ENCODE measurements at places on chromosomes 13 and 19.

- H3K27me3 ChIP-seq: no peaks in the 10 kb centered on the region
- no peaks in the 10 kb centered on the region for H3K4me1 ChIP-seq
- H3K4me3 ChIP-seq: no peak overlapping the region
- peaks cover 59% of the 10 kb centered on the region for H3K36me3 ChIP-seq
Observed at GRCh38 chr19:10809651-10810285, 26.2 kb downstream of the TMED1 start.

GRCh38 chr19:3162418-3163229, 15.9 kb upstream of the S1PR4 start:
- no peaks in the 10 kb centered on the region for H3K36me3 ChIP-seq
- no peak overlapping the region for H3K27ac ChIP-seq
- no peak overlapping the region for H3K4me3 ChIP-seq
- H3K27me3 ChIP-seq: no peaks in the 10 kb centered on the region

GRCh38 chr19:48020686-48021085, 23.2 kb downstream of the CABP5 start:
- H3K4me1 ChIP-seq: no peaks in the 10 kb centered on the region
- no peak for DNase-seq
- H3K36me3 ChIP-seq: no peaks in the 10 kb centered on the region

GRCh38 chr13:41713405-41713804, 247.5 kb downstream of the VWA8 start:
- no peak for DNase-seq
- H3K4me3 ChIP-seq: no peak overlapping the region
- H3K4me1 ChIP-seq: no peaks in the 10 kb centered on the region
- H3K27ac ChIP-seq: no peak overlapping the region
- H3K36me3 ChIP-seq: peaks cover 4% of the 10 kb centered on the region

DNA sequence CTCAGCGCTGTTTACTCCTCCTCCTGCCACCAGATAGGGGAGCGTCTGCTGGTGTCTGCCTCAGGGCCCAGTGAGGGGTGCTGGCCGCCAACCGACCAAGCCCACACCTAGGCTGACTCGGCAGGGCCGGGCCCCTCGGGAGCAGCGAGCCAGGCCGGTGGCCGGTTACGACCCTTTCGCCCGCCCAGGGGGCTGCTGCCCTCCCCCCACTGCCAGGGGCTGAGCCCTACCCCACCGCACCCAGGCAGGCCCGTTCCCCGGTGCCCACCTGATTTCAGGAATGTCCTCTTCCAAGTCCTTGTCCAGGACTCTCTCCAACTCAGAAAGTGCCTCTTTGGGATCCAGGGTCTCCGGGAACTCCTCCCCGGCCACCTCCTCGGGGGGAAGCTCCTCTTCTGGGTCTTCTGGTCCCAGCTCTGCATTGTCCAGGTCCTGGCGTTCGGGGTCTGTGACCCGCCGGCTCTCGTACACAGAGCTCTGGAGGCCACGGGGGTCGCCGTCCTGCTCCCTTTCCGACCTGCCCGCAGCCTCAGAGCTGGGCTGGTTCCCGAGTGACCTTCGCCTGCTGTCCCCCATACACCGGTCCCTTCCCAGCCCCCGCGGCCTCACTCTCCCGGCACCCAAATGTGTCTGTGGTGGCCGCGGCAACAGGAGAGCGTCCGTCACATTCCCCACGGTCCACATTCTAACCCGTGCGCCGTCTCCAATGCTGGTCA, 31.0 kb upstream of the MIER2 start:
- H3K27me3 ChIP-seq: peaks cover 19% of the 10 kb centered on the region
- H3K4me3 ChIP-seq: no peak overlapping the region
- no peak for DNase-seq
- H3K36me3 ChIP-seq: no peaks in the 10 kb centered on the region

GRCh38 chr19:47419789-47420188, 462 bp upstream of the MEIS3 start:
- H3K27me3 ChIP-seq: peaks cover 68% of the 10 kb centered on the region
- no peak overlapping the region for H3K4me3 ChIP-seq
- peaks cover 14% of the 10 kb centered on the region for H3K4me1 ChIP-seq
- DNase-seq: no peak

- no peak for DNase-seq
- H3K36me3 ChIP-seq: no peaks in the 10 kb centered on the region
- no peaks in the 10 kb centered on the region for H3K4me1 ChIP-seq
- H3K27ac ChIP-seq: no peak overlapping the region
- H3K27me3 ChIP-seq: no peaks in the 10 kb centered on the region
Observed at GRCh38 chr13:30857018-30857417, 49.1 kb upstream of the MEDAG start.

DNA sequence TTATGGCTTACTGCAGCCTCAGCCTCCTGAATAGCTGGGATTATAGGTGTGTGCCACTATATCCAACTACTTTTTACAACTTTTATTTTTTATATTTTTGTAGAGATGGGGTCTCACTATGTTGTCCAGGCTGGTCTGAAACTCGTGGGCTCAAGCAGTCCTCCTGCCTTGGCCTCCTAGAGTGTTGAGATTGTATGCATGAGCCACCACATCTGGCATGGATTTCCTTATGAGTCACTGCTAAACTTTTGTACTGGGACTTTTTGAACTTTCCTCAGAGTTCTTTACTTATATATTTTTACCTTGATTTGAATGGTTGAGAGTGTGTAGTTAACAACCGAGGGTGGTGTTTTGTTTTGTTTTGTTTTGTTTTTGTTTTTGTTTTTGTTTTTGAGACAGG, 33.4 kb downstream of the DNAJC3 start:
- peaks cover 39% of the 10 kb centered on the region for H3K36me3 ChIP-seq
- peaks cover 38% of the 10 kb centered on the region for H3K4me1 ChIP-seq
- no peak overlapping the region for H3K27ac ChIP-seq
- no peak overlapping the region for H3K4me3 ChIP-seq
- no peaks in the 10 kb centered on the region for H3K27me3 ChIP-seq
- DNase-seq: no peak

GRCh38 chr19:5949792-5950305, 28.1 kb downstream of the RANBP3 start:
- peaks cover 50% of the 10 kb centered on the region for H3K36me3 ChIP-seq
- no peak overlapping the region for H3K27ac ChIP-seq
- H3K4me3 ChIP-seq: no peak overlapping the region
- no peaks in the 10 kb centered on the region for H3K27me3 ChIP-seq
- DNase-seq: no peak

DNA sequence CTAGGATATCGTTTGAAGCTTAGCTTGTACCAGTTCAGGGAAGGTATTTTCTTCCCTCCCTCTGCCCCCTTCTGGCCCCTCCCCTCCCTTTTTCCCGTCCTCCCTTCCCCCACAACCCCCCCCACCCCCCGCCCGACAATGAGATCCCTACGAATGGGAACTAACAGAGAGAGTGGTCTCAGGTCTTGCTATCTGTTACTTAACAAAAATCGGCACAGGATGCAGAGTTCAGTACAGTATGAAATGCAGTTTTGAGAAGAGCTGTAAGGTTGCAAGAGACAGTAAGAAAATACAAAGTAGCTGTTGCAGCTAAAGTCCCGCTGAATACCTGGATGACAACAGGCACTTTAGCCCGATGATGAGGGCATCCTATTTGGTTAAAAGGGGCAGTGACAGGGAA, 3.1 kb upstream of the DACH1 start:
- no peaks in the 10 kb centered on the region for H3K36me3 ChIP-seq
- no peak overlapping the region for H3K4me3 ChIP-seq
- H3K27me3 ChIP-seq: peaks cover 23% of the 10 kb centered on the region
- H3K27ac ChIP-seq: no peak overlapping the region
- no peak for DNase-seq

- no peaks in the 10 kb centered on the region for H3K27me3 ChIP-seq
- DNase-seq: no peak
- H3K4me1 ChIP-seq: no peaks in the 10 kb centered on the region
- no peak overlapping the region for H3K4me3 ChIP-seq
Observed at GRCh38 chr13:34762312-34762711, 179.8 kb upstream of the NBEA start.

- peaks cover 26% of the 10 kb centered on the region for H3K4me1 ChIP-seq
- H3K27me3 ChIP-seq: peaks cover 61% of the 10 kb centered on the region
- H3K4me3 ChIP-seq: peak overlapping the region; percentile 68
- DNase-seq: no peak
Observed at GRCh38 chr19:46426506-46427162, 2.1 kb downstream of the PNMA8C start.

- H3K4me1 ChIP-seq: peaks cover 16% of the 10 kb centered on the region
- H3K27me3 ChIP-seq: peaks cover 3% of the 10 kb centered on the region
- no peak for DNase-seq
- no peaks in the 10 kb centered on the region for H3K36me3 ChIP-seq
Observed at GRCh38 chr13:31880851-31881494, 141.6 kb downstream of the RXFP2 start.

DNA sequence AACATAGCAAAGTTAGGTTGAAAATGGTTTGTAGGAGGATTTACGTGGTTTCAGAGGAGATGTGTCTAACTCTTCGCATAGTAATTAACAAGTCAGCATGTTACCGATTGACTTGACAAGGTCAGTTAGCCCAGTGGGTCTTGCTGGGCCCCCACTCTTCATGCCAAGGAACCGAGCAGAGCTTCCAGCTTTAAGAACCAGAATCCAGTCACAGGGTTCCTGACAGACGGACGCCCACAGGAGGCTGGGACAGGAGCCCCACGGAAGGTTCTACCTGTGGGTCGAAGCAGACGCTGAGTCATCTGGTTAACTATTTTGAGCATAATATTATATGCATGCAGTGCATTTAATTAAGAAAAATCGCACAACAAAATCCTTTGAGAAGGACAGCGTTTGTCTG, 3.5 kb downstream of the TMEM255B start:
- H3K36me3 ChIP-seq: no peaks in the 10 kb centered on the region
- no peak overlapping the region for H3K27ac ChIP-seq
- no peak for DNase-seq
- H3K4me3 ChIP-seq: no peak overlapping the region
- H3K27me3 ChIP-seq: peaks cover 31% of the 10 kb centered on the region

GRCh38 chr13:68234274-68234673, 1004.1 kb upstream of the PCDH9 start:
- no peak overlapping the region for H3K4me3 ChIP-seq
- no peak overlapping the region for H3K27ac ChIP-seq
- H3K4me1 ChIP-seq: no peaks in the 10 kb centered on the region
- no peaks in the 10 kb centered on the region for H3K36me3 ChIP-seq
- no peak for DNase-seq

- H3K4me3 ChIP-seq: no peak overlapping the region
- DNase-seq: no peak
- H3K4me1 ChIP-seq: no peaks in the 10 kb centered on the region
- H3K27me3 ChIP-seq: no peaks in the 10 kb centered on the region
- H3K36me3 ChIP-seq: no peaks in the 10 kb centered on the region
Observed at GRCh38 chr19:31139871-31140505, 209.2 kb downstream of the TSHZ3 start.

DNA sequence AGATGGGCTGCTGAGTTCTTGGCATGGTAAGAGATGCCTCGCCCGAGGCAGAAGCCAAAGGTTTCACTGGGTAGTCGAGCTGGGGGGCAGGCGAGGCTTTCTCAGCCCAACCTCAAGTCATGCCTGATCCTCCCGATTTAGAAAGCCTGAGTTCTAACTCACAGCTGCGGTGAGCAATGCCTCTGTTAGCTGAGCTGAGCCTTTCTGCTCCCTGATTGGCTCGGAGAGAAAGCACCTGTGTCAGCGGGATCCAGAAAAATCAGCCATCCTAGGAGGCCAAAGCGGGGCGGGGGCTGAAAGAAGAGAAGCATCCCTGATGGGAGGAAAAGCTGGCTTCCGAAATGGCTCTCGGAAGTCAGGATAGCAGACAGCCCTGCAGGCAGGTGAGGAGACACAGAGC, 44.7 kb downstream of the CACNA1A start:
- no peaks in the 10 kb centered on the region for H3K36me3 ChIP-seq
- no peaks in the 10 kb centered on the region for H3K4me1 ChIP-seq
- H3K4me3 ChIP-seq: no peak overlapping the region
- H3K27me3 ChIP-seq: peaks cover 8% of the 10 kb centered on the region

DNA sequence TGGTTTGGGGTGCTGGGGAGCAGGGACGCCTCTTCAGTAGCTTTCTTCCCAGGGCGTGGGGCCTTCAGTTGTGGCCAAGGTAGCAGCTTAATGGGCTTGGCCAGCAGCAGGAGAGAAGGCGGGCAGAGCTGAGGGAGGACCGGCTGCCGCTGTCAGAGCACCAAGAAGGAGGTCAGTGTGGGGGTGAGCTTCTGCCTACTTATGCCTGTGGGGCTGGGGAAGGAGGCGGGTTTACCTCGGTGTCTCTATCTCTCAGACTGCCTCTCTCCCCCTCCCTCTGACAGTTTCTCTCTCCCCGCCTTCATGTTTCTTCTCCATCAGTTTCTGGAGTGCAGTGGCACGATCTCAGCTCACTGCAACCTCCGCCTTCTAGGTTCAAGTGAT, at the start of gene CAPN12:
Gene CAPN12, minus strand, starts transcription at position 177 of the 384 bp plus-strand sequence. CDS start 309 bp downstream, outside the sequence.
- no peaks in the 10 kb centered on the region for H3K27me3 ChIP-seq
- H3K27ac ChIP-seq: no peak within 1 kb of the TSS
- no peak for DNase-seq

GRCh38 chr19:42352301-42353259, 27.1 kb downstream of the MEGF8 start:
- no peak overlapping the region for H3K4me3 ChIP-seq
- no peaks in the 10 kb centered on the region for H3K27me3 ChIP-seq
- H3K36me3 ChIP-seq: peaks cover 21% of the 10 kb centered on the region
- H3K27ac ChIP-seq: no peak overlapping the region

DNA sequence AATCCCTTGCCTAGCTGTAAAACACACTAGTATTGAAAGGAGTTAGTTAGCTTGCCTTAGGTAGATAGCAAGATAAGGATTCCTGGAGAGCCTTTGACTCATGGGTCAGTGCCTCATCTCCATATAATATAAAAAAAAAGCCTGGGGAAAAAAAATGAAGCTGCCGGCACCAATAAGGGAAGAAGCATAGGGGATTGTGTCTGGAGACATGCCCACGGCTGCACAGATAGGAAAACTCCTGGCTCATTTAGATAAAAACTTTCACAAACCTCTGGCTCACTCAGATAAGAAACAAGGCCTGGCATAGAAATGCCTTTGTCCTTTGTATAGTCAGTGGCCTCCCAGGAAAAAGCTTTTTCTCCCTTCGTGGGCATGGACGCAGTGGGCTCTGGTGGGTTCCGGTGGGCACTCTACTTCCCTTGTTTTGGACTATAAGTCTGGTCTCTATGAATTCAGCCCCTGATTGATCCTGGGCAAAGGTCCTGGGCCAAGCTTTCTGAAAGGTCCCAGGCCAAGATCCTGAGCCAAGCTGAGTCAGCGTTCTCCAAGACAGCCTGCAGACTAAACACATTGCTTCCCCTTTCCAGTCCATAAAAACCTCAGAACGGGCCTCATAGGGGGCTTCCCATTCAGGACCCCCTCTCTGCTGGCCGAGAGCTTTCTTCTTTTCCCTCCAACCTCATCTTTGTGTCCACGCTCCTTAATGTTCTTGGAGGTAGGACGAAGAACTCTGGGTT, 4.9 kb upstream of the OR7A17 start:
- peaks cover 25% of the 10 kb centered on the region for H3K4me1 ChIP-seq
- H3K36me3 ChIP-seq: no peaks in the 10 kb centered on the region
- no peak overlapping the region for H3K4me3 ChIP-seq
- H3K27me3 ChIP-seq: peaks cover 24% of the 10 kb centered on the region
- no peak overlapping the region for H3K27ac ChIP-seq

DNA sequence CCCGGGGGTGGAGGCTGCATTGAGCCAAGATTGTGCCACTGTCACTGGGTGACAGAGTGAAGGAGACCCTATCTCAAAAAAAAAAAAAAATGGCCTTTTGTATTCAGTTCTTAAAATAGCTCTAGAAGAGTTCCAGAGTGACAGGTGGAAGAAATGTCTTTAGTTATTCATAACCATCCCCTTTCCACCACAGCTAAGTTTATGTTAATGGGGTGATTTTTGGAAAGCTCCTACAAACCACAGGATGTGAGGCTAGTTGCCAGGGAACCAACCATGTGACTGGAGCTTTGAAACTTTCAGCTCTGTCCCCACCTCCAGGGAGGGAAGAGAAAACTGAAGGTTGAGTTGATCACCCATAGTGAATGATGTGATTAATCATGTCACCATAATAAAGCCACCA, 6.9 kb downstream of the ZNF490 start:
- peaks cover 24% of the 10 kb centered on the region for H3K4me1 ChIP-seq
- H3K4me3 ChIP-seq: no peak overlapping the region
- H3K27me3 ChIP-seq: no peaks in the 10 kb centered on the region
- no peak for DNase-seq
- peak overlapping the region; percentile 56 for H3K27ac ChIP-seq

All from activated B cell treated with CpG ODN at 0.5 μM for 24 hours (primary cell).